SK-MEL-5 (cell line): ENCODE measurements at places on chromosomes 3 and 15. TPM values are rescaled to one million over a fixed set of nuclear protein-coding genes. Genes with fewer than 3 reads are reported as not detected.

The CMSS1 gene
- 50.7 and 51.7 TPM in 2 replicates for total RNA-seq

The ADGRG7 gene
- total RNA-seq: not detected in 2 replicates

- DNase-seq: no peak
These were observed 48.3 kb upstream of the RBP1 start for GRCh38 chr3:139587797-139588196.

DNA sequence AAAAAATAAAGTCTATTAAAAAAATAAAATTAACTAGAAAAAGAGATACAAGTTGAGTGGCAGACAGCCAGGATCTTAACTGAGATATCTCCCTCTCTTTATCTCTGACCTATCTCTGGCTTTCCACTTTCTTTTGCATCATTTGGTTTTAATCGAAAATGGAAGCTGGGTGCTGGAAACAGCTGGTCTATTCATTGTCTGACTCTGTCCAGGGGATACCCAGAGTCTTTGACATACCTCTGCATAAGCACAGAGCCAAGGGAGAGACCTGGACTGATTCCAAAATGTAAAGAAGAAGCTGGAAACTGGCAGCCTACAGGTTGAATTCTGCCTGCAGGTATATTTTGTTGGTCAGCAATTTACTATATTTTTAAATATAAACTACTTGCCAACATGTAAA, 29.6 kb upstream of the CRBN start:
- no peak for DNase-seq

DNA sequence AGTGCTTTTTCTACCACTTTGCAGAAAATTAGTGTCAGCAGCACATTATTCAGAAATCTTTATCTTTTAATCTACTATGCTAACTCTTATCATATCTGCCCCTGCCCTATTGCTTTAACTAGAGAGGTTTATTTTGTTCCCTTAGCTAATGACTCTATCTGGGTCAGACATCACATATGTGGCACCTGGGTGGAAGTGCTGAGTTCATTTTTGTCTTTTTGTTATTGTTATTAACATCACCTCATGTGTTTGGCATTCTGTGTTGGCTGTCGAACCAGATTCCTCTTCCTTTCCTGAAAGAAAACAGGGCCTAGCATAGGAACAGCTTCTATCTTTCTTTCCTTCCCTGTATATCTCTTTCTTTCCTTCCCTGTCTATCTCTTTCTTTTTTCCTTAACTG, 100.7 kb downstream of the RBMS3 start:
- DNase-seq: no peak

DNA sequence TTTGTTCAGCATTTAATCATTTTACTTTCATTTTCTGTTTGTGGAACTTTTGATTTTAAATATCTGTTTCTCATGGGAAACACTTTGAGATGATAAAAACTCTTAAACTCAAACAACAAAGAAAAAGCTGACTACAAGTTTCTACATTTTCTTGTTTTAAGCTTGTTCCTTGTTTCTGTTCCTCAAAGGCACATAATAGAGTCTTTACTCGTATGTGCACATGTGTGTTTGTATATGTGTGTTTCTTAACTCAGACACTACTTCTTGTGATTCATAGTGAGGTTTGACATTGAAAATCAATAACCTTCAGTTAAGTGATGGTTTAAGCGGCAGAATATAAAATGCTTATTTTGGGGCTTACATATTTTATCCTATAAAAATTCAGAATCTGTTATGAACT, 786.7 kb upstream of the EPHA6 start:
- DNase-seq: no peak
